ENCODE measurements at places on chromosomes 3 and 15. TPM values are rescaled to one million over a fixed set of nuclear protein-coding genes. Genes with fewer than 3 reads are reported as not detected.

The PRRT3 gene
- total RNA-seq, result 11.6 TPM

The CPEB1 gene
- total RNA-seq, result 2.1 TPM

The PYGO1 gene
- 9.3 TPM for total RNA-seq

The FSIP1 gene
- 2.1 TPM for total RNA-seq

The ZBED2 gene
- 0.06 TPM for total RNA-seq

The ACKR4 gene
- not detected for total RNA-seq

The QTRT2 gene
- 28.2 TPM for total RNA-seq

The MAP6D1 gene
- 12.4 TPM for total RNA-seq

The CNBP gene
- total RNA-seq, result 424 TPM

The NR1I2 gene
- 0.22 TPM for total RNA-seq

The C3orf18 gene
- 15.6 TPM for total RNA-seq

The STAB1 gene
- not detected for total RNA-seq

The C2CD4A gene
- total RNA-seq, result not detected

The LTF gene
- not detected for total RNA-seq

The IQCF5 gene
- not detected for total RNA-seq

The ITGA11 gene
- total RNA-seq, result not detected

DNA sequence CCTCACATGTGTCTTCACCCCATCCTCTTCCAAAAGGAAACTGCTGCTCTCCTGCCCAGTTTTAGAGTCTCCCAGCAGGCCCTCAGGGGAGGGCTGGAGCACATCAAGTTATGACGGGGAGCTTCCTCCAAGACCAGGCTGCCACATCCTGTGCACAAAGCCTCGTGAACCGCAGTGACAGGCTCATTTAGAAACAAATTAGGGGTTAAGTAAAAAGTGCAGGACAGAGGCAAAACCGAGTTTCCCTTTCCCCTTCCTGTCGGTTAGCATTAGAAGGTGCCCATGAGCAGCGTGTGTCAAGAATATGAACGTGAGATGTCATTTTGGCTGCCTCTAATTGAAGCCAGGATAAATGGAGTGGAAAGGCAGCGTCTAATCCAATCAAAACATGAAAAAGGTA lies 199.7 kb downstream of the ARRDC4 start:
- DNase-seq, result no peak

DNA sequence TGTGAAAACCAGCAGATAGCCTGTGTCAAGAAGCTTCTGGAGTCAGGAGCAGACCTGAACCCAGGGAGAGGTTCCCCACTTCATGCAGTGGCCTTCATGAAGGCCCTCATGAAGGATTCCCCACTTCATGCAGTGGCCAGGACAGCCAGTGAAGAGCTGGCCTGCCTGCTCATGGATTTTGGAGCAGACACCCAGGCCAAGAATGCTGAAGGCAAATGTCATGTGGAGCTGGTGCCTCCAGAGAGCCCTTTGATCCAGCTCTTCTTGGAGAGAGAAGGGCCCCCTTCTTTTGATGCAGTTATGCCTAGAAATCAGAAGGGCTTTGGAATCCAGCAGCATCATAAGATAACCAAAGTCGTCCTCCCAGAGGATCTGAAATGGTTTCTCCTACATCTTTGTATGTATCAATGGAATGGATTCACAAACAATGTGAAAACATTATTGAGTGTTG lies 103.9 kb upstream of the CHD2 start:
- no peak for DNase-seq

- DNase-seq, result no peak
Measured at GRCh38 chr3:122770521-122771202, 23.0 kb downstream of the HSPBAP1 start.

GRCh38 chr3:56976651-56977560 lies 83.6 kb upstream of the SPATA12 start:
- no peak for DNase-seq

- DNase-seq, result no peak
Measured at GRCh38 chr3:6524479-6524878, 336.4 kb upstream of the GRM7 start.

DNA sequence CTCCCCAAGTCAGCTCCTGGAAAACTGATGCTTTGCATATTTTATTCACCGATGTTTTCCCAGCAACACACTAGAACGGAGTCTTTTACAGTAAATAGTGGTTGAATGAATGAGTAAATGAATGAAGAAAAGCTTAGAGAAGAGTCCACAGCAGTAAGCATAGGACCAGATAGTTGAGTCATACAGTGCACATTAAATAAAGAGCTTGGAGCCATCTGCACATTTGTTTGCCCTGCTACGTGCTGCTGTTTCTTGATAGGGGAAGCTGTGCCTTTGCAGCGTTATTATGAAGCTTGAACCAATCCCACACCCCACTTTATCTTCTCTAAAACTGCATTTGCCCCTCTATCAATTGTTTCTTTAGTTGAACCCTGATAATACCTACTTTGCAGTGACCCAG lies 1.2 kb downstream of the FAM98B start:
- DNase-seq, result no peak

DNA sequence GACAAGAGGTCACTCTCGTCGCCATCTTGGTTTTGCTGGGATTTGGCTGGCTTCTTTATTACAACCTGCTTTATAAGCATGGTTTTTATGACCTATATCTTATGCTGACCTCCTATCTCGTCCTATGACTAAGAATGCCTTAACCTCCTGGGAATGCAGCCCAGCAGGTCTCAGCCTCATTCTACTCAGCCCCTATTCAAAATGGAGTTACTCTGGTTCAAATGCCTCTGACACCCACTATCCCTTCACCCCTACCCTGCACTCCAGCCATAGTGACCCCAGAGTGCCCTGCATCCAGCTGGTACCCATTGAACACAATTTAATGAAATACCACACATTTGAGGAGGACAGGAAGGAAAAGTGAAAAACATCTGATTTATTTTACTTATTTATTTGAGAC lies 23.4 kb downstream of the METTL6 start:
- no peak for DNase-seq

- DNase-seq, result no peak
Measured at GRCh38 chr15:82804575-82804949, 1.3 kb downstream of the FSD2 start.

DNA sequence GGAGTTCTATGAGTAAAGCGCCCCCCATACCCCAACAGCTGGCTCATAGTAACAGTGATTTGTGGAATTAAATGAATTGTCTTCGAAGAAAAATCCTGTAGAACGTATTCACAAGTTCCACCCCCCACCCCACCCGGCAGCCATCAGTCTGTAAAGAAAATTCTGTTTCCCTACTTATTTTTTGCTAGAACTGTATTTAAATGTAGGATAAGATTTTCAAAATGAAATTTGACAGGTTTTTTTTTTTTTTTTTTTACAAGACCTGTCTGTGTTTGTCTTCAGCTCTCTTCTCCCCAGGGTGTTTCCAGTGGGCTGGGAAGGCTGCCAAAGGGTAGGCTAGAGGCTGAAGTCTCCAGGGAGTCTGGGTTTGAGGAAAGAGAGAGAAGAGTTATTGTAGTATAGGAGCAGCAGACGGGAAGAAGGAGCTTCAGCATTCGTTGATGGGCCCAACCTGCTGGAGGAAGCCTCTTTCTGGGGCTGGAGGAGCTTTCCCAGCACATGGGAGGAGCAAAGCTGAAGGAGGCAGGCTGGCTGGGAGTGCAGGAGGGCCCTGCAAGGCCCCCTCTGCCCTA lies 130.6 kb upstream of the SEMA6D start:
- no peak for DNase-seq

GRCh38 chr3:38059148-38059547 lies 20.1 kb downstream of the DLEC1 start:
- DNase-seq, result no peak

GRCh38 chr3:165859061-165859460 lies 21.8 kb upstream of the BCHE start:
- no peak for DNase-seq

DNA sequence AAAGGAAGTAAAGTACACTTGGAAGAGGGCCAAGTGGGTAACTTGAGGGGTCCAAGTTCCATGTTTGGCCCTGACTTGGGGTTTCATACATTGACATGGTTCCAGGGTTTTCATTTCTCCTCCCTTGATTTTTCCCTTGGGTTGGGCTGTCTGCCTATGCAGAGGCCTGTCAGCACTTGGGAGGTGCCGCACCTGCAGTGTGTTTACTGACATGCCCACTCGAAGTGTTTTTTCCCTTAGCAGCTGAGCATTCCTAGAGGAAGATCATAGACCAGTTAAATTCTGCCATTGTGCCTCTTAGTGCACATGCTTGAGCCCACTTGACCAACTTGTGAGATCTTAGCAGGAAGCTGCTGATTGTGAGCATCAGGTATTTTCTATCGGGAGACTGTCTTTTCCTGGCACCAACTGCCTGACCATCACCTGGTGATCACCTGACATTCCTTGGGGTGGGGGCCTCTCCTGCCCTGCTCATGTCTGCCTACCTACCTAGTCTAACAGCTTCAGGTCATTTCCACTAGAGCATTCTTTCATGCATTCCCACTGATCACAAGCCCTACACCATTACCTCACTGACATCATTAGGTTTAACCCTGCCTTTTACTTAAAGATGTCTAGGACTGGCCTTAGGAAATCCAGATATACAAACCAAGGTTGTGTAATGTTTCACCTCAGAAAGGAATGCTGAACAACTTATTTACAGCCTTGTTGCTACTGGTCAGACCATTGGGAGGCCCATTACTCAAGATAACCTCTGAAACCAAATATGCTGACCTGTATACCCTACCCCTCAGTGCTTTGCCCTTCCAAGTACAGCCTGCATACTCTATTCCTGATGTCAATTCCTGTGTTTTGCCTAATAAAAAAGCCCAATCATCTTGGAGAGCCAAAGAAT lies 68.3 kb downstream of the CD47 start:
- no peak for DNase-seq

- no peak for DNase-seq
Measured at GRCh38 chr15:63979262-63979793, 67.0 kb downstream of the DAPK2 start.

DNA sequence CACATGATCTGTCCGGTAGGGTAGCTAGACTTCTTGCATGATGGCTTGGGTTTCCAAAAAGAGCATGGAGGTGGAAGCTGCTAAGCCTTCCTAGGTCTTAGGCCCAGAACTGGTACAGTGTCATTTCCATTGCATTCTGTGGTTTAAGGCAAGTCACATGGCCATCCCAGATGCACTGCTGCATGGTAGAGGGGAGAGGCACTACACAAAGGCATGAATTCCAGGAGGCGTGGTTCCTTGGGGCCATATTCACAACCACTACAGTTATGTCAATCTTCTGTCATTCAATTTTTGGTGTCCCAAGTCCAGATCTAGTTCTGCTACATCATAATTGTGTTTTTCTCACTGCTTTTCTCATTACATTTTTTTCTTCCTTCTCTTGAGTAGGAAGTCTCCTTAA lies 122.2 kb upstream of the CHRM5 start:
- no peak for DNase-seq

GRCh38 chr15:78049691-78050440 lies 27.6 kb downstream of the TBC1D2B start:
- DNase-seq, result no peak

DNA sequence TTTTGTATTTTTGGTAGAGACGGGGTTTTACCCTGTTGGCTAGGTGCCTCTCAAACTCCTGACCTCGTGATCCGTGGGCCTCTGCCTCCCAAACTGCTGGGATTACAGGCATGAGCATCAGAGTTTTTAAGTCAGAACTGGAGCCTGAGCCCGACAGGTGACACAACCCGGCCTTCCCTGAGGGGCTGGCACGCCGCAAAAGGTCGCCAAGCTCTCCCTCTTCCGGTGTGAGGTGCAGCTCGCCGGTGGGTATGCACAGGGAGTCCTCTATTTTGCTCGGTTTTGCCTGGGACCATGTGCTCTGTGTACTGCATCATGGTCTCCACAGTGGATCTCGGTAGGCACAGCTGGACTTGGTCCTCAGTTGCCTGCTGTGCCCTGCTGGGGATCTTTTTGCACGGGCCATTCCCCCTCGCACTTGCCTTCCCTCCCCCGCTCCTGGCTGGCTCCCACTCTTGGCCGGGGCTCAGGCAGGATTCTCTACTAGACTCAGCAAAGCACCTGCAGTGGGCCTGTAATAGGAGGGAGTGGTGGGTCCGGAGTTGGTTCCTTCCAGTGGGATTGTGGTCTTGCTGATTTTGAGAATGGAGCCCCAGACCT lies 101.2 kb upstream of the KLF13 start:
- no peak for DNase-seq

DNA sequence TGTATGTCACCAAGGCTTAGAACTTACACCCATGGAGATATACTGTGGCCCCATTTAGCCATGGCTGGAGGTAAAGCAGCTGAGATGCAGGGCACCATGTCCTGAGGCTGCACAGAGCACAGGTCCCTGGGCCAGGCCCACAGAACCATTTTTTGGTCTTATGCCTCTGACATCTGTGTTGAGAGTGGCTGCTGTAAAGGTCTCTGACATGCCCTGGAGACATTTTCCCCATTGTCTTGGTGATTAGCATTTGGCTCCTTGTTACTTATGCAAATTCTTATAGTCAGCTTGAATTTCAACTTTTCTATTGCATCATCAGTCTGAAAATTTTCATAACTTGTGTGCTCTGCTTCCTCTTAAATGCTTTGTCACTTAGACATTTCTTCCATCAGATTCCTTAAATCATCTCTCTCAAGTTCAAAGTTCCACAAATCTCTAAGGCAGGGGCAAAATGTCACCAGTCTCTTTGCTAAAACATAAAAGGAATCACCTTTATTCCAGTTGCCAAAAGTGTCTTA lies 701.3 kb downstream of the EPHA3 start:
- no peak for DNase-seq

DNA sequence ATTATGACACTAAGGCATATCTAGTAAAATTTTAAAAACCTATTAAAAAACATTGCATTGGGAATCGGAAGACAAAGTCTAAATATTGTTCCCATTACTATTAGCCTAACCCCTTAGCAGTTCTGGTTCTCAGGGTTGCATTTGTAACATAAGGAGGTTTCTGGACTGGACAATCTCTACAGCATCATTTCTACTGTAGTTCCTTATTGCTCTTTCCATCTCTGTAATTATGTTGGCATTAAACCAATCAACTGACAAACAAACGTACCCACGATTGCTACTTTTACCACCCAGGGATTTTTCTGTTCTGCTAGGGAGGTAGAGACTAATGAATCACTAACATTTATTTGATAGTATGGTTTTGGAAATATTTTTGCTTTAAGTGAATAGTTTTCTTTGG lies 190.8 kb downstream of the CBLB start:
- DNase-seq, result no peak

DNA sequence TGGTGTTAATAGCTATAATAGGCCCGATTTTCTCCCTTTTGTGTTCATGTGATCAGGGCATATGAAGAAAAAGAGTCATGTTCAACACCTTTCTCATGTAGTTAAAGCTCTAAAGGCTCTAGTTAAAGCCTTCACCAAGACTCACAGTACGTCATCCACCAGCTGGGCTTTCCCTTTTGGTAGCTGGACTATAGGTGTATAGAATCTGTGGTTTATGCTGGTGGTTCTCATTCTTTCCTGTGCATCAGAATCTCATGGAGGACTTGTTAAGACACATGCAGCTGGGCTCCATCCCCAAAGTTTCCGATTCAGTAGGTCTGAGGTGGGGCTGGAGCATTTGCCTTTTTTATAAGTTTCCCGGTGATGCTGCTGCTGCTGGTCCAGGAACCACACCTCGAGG lies 31.0 kb downstream of the CFAP91 start:
- no peak for DNase-seq

DNA sequence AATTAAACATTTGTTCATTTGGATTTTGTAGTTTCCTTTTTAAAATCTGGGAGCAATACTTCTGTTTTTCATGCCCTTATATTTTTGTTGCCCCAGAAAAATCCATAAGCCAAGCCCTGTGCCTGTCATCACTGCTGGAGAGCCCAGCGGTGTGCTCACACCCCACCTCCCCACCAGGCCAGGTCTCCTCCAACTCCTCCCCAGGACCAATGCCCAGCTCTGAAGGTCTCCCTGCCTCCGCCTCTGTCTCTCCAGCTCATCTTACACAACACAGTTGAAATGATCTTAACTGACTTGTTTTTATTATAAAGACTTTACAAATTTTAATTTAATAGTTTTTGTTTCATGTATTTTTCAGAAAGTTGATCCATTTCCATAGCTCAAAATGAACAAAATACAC lies 66.4 kb downstream of the RHCG start:
- DNase-seq, result no peak
